Esophagus squamous epithelium (tissue), 5 donors: ENCODE measurements at places on chromosomes 11 and 22. TPM values are rescaled to one million over a fixed set of nuclear protein-coding genes. Genes with fewer than 3 reads are reported as not detected.

PLEKHA7 gene
- 64.0 TPM for total RNA-seq

CREB3L1 gene
- total RNA-seq = 0.13 TPM

TUB gene
- total RNA-seq = 1.7 TPM

SLC22A6 gene
- not detected for total RNA-seq

SMIM35 gene
- not detected for total RNA-seq

LRRC56 gene
- 1.5 TPM for total RNA-seq

- DNase-seq = no peak
Measured at GRCh38 chr11:126466236-126467045, 111.0 kb downstream of the ST3GAL4 start.

DNA sequence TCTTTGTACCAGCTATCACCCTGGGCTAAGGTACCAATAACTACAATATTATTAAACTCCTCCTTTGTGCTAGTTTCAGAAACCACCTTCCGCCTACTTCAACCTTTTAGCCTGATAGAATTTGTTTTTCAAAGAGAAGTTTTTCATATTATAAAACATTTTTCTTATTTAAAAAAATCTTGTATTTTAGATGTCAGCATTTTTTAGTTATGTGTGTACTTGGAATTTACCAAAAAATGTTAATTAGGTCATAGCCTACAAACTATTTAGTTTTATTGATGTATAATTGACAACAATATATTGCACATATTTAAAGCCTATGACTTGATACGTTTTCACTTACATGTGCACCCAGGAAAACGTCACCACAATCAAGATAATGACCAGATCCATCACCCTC is 1097.6 kb downstream of the JRKL start:
- DNase-seq = no peak

GRCh38 chr11:117382746-117383145 is 55.1 kb downstream of the CEP164 start:
- no peak for DNase-seq

DNA sequence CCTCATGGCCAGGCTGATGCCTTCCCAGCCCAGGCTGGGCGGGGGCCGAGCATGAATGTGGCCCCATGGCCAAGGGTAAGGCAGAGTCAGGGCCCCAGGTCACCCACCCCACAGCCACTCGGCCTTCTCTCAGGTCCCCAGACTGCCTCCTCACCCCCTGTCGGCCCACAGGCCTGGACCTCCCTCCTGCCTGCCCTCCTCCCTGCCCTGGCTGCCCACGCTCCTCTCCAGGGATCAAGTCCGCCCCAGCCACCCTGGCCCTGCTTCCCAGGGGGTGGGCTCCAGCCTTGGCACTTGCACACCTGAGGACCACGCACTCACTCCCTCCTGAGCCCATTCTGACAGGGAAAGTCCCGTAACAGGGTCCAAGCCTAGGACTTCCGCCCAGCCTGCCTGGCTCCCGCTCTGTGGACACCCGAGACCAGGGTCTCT is 37.8 kb upstream of the TH start:
- no peak for DNase-seq

DNA sequence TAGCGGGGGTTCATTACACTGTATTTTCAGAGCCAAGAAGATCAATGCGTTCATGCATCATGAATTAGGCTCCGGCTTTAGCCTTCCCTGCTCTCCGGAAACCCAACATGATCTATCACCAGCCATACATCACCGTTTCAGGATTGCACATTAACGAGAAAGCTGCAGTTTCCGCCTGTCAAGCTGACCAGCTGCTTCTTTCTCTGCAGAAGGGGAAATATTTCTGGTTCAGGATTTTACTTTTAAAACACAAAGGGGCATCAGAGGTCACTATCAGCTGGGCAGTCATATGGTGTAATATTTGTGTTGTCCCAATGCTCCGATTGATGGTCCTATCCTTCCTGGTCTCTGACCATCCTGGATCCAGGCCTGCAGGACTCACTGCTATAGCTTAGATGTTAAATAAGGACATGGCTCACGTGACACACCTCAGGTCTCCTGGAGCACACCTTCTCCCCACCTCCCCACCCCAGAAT is 21.4 kb upstream of the CADM1 start:
- no peak for DNase-seq

DNA sequence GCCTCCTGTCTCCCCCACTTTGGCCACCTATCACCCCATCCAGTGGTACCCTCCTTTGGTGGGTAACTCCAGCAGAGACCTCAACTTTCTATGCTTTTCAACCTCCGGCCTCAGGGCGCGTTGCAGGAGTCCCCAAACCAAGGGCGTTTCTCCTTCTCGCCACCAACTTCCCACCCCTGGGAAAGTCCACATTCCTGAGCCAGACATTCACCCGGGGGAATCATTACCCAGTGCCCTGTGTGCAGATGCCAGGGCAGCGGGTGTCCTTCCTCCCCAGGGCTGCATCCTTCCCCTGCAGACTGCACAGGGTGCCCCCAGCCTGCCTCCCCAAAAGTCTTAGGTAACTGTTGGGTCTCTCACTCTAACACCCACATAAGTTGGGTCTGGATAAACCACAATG is 26.4 kb downstream of the MYEOV start:
- no peak for DNase-seq

DNA sequence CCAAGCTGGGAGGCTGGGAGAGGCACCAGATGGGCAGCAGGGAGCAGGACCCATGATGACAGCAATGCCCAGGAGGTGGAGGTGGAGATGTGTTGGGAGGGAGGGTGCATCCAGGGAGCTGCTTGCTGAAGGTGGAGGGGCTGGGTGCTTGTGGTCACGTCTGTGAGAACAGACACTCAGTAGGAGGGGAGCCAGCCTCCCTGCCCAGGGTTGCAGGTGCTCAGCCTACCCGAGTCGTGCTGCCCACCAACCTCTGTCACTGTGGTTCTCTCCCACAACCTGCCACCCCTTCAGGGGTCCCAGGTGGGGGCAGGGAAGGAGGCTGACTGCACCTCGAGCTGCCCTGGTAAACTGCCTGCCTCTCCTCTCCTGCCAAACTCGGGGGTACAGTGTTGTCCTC is 5.5 kb downstream of the PRDX5 start:
- DNase-seq = no peak

DNA sequence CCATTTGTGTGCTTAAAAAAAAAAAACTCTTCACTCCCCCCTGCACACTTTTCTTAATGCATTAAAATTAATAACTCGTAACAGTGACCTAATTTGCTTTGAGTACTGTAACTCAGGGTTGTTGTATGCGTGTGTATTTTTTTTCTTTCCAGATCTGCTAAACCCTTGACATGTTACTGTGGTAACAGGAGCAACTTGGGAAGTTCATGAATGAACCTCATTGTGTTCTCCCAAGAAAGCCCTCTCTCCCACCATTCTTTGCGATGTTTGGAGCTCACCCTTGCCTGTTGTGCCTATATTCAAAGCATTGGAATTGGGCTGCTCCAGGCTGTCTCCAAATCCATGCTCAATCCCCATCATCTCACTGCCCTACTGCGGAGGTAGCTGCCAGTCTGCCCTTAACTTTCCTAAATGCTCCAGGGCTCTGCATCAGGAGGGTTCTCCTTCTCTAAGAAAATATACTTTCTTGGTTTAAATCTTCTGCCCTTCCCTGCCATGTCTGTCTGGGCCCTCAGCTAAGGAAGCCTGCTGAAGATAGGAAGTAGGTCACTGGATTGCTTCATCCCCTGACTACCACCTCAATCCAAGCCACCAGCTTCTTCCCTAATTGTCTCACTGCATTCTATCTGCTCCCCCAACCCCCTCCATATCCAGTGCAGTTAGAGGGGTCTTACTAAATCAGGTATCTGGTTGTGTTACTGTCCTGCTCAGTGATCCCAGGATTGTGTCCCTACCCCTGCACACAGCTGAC is 70.3 kb downstream of the KIRREL3 start:
- DNase-seq = no peak

DNA sequence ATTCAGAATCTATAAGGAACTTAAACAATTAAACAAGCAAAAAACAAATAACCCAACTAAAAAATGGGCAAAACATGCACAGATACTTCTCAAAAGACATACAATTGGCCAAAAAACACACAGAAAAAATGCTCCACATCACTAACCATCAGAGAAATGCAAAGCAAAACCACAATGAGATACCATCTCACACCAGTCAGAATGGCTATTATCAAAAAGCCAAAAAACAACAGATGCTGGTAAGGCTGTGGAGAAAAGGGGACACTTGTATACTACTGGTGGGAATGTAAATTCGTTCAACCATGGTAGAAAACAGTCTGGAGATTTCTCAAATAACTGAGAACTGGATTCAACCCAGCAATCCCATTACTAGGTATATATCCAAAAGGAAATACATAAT is 24.8 kb downstream of the ENTHD1 start:
- DNase-seq = no peak

DNA sequence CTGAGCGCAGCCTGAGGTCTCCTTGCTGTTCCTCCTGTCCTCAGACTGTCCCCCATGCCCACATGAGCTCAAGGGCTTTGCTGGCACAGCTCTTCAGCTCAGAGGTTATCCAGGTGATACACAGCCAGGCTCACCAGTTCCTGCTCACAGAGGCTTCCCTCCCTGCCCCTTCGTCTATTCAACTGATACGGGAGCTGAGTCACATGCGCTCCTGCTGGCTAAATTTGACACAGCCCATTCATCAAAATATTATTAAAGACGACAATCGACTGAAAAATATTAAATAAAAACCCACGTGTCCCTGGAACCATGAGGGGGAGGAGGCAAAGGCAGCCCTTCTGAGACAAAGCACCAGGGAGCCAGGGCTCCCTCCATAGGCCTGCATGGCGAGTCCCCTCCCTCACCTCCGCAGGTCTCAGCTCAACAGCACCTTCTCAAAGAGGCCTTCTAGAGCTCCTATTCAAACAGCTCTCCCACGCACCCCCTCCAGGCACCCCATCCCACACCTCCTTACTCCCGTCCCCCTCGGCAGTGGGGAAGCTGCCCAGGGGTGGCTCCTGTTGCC is 40.5 kb downstream of the DUSP8 start:
- DNase-seq = no peak

DNA sequence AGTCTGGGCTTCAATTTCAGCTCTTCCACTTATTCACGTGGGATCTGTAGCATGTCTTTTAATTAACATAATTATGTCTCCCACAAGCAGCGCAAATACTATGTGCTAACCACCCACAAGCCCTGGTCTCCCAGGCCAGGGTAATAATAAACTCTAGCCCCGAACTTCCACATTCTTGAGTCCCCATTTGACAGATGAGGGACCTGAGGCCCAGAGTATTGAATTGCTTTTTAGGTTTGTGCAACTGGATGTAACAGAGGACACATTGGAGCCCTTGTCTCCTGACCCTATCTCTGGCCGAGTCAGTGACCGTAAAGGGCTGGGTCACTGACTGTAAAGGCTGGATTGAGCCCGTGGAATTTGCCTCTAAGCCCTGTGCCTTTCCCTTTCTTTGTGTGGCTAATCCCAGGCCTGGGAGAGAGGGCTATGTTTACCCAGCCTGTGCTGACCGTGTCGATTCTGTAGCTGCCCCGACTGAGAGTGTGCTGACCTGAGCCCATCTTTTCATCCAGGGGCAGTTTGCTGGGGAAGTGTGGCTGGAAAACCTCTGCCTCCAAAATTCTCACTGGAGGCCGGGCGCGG is 3.9 kb downstream of the CRYBB2 start:
- no peak for DNase-seq

- DNase-seq = no peak
Measured at GRCh38 chr22:27175021-27175838, 517.8 kb downstream of the MIAT start.

GRCh38 chr11:100964435-100964834 is 165.2 kb downstream of the PGR start:
- no peak for DNase-seq

DNA sequence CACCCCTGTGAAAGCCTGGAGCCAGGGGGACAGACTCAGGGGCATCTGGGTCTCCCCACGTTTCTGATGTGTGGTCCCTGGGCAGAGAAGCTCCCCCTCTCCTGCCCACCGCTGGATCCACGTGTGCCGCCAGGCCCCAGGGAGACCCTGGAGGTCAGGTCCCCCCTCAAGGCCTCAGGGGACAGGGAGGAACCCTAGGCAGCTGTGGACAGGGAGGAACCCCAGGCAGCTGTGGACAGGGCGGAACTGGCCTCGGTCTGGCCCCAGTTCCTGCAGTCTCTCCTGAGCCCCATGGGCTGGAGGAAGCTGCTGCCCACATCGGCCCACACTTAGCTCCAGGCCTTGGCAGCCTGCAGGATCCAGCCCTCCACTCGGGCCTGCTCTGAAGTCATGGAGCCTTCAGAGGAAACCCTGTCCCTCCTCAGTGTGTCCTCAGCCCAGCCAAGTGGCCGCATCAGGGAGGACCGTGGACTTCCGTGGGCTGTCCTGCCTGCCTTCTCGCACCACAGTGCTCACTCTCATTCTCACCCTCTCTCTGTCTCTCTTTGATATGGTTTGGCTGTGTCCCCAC is 127.7 kb downstream of the BRD1 start:
- no peak for DNase-seq

DNA sequence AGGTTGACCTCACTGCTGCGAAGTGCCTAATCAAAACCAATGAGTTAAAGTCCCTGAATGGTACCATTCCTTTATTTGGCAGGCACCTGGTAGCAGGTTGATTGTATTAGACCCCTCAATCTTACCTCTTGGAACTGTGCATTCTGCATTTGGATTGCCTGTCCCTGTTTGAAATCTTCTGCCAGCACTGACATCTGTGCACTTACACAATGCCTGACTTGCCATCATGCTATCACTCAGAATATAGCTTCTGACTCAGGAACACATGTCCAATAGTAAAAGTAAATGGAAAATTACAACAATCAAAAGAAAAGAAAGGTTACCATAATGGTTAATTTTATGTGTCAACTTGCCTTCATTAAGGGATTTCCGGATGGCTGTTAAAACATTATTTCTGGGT is 366.0 kb upstream of the PDGFD start:
- DNase-seq = no peak

GRCh38 chr11:35681163-35681767 is 18.7 kb downstream of the TRIM44 start:
- no peak for DNase-seq

DNA sequence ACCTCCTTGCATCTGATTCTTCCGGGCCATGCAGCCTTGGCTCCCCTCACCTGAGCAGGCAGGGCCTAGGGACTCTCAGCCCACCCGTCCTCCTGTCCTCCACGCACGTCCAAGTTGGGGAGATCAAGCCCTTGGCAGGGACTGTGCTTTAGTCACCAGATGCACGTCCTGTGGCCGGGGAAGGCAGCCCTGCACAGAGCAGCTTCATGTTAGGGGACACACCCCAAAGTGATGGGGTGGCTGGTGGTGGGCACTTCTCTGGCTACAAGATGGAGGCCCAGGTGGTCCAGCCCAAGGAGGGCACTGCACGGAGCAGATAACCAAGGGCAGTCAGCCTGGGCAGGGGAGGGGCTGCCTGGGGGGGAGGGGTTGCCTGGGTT is 1.2 kb downstream of the MUC5B start:
- DNase-seq = no peak

DNA sequence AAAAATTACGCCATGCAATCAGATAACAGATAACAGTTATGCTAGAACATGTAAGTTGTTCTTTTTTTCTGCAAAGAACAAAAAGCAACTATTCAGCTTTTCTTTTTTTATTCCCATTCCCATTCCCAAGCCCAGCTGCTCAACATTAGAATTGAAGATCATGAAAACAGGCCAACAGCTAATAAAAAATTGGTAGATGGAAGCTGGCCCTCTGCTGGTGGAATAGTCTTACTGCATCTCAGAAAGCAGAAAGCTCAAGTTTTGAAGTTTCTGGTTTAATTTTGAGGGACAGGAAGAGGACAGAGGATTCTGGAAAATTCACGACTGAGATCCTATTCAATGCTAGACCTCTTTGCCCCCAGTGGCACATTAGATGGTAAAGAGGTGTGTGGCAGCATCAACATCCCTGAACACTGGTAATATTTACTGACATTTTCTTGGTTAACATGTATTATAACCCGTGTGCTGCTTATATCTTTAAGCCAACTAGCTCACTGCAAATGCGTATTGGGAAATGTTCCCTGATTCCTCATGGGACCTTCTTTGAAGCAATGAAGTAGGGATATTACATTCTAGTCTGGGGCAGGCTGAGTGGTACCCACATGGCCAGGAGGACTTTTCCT is 591.2 kb downstream of the OPCML start:
- DNase-seq = no peak
